CD4-positive, alpha-beta T cell treated with Interleukin-4 for 4 hours (primary cell): ENCODE measurements at places on chromosomes 7 and 10.

DNA sequence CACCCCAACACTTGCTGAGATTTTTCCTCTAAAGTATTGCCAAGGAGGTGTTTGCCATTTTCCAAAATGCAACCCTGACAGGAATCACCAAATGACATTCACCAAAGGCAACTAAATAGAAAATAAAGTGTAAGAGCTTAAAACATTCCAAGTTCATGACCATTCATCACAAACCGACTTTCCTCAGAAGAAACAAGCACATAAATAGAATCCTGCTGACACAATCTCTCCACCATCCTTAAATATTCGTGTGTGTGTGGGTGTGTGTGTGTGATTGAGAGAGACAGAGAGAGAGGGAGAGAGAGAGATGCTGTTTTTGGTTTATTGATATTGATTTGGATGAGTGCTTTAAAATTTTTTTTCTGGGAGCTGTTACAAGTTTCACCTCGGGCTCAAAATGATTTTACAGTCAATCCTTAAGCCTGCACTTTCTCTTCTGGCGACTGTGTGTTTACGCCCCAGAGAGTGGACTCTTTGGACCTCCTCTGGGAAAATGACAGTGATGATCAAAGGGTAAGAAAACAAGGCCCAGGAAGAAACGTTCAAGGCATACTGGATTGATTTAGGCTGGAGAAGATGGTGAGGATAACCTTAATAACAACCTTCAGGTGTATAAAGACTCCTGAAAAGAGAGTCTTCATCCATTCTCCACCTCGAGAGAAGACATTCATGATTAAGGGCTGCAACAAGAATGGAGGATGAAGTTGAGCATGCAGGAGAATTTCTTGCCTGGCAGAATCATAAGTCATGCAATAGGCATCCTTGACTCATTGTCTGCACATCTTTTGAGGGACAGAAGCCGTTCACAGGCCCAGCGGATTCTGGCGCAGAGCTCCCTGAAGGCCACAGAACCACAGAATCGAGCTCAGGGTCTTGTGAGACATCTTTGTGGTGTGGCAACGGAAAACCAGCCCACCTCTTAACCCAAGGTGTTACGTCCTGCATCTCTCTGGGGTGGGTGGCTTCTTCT lies 104.4 kb upstream of the FGFR2 start:
- DNase-seq = no peak

GRCh38 chr10:32941357-32941756 lies 16.7 kb downstream of the ITGB1 start:
- DNase-seq = no peak

DNA sequence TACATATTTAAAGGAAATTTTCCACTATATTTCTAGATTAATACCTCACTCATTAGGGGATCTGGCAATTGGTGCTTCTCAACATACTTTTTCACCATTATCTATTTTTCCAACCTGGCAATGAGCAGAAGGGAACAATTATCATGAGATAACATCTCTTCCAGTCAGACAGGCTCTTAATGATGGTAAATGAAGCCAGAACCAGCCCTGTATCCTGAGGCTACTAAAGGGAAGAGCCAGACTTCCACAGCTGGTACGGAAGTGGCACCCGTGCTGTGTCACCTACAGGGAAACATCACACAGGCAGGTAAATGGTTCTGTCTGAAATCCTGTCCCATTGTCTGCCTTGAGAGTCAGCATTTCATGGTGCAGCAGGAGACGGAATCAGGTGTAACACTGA lies 75.9 kb downstream of the ELMO1 start:
- DNase-seq = no peak

DNA sequence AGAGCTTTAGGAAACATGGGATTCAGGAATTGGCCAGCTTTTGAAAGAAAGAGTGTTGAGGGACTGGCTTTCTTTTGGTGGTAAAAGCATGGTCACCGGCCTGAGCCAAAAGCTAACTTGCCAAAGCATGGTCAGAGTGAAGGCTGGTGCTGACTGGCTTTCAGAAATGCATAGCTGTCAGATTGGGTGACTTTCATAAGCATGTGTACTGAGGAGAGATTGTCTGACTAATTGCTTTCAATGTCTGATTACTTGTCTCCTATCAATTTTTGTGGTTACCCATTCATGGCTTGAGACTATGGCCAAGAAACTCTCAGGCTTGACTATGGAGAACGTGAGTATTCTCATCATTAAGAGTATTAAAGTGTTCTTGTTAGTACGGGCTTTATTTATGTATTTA lies 28.2 kb downstream of the ZNF25 start:
- DNase-seq = no peak

DNA sequence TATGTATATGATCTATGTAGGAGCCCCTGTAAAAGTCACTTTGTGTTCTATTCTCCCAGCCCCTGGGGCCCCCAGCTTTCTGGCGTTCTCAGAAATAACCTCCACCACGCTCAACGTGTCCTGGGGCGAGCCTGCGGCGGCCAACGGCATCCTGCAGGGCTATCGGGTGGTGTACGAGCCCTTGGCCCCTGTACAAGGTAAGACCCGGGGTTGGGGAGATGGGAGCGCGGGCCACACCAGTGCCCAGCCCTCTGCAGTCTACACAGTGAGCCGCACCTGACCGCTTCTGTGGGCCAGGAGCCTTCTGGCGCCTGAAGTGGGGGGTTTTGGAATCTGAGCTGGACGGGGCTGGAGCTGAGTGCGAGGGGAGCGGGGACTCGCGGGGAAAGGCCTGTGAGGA lies 472.1 kb upstream of the FOXK1 start:
- no peak for DNase-seq

DNA sequence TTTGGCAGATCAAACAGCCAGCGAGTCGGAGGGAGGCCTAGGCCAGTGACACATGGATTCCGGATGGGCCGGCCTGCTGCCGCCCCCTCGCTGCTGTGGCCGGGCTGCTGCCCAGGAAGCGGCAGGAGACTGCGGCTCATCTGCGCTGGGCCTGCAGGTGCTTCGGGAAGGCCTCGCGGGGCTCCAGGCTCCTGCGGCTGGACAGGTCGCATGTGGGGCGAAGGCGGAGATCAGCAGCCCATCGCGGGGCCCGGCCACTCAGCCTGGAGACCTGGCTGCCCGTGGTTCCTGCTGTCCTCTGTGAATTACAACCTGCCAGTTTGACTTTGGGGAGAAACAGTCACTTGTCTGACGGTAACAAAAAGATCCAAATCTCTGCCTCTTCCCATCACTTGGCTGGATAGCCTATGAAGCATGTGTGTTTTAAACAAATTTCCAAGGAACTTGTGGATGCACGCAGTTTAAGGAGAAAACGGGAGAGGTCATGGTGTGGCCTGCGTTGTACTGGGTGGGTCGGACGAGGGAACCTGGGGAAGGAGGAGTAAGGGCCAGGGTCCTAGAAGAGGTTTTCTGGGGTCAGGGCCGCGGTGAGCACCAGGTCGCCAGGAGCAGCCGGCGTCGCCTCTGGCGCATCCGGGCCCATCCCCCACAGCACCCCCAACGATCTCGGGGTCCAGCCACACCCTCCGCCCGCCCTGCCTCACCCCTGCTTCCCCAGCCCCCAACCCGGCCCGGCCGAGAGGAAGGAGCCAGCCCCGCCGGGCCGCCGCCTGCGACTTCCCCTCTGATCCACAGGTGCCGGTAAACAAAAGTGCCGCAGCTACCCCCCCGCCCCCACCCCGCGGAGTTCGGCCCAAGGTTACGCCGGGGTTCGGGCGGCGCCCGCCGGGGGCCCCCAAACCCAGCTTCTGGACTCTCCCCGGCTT lies 1.6 kb downstream of the SPOCK2 start:
- peak; percentile 78 for DNase-seq

DNA sequence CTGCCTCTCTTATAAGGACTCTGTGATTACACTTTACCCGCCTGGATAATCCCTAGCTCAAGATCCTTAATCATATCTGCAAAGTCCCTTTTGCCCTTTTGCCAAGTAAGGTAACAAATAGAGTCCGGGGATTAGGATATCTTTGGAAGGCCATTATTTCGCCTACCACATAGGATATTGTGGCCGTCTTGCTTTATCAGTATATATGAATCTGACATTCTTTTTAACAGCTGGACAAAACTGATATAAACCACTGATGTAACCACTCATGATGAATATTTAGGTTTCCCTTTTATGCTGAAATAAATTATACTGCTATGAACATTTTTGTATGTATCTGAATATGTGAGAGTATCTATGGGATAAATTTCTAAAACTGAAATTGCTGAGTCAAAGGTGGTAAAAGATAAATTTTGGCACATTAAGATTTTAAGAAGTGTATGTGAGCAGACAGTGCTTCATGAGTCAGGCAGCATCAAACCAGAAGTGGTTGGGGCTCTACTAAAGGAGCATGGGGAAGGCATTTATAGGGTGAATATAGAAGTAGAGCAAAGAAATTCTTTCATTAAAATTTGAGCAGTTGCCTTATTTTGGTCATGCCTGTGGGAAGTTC lies 44.7 kb downstream of the AVL9 start:
- no peak for DNase-seq

GRCh38 chr10:28681928-28682750 lies 4.8 kb downstream of the BAMBI start:
- no peak for DNase-seq

DNA sequence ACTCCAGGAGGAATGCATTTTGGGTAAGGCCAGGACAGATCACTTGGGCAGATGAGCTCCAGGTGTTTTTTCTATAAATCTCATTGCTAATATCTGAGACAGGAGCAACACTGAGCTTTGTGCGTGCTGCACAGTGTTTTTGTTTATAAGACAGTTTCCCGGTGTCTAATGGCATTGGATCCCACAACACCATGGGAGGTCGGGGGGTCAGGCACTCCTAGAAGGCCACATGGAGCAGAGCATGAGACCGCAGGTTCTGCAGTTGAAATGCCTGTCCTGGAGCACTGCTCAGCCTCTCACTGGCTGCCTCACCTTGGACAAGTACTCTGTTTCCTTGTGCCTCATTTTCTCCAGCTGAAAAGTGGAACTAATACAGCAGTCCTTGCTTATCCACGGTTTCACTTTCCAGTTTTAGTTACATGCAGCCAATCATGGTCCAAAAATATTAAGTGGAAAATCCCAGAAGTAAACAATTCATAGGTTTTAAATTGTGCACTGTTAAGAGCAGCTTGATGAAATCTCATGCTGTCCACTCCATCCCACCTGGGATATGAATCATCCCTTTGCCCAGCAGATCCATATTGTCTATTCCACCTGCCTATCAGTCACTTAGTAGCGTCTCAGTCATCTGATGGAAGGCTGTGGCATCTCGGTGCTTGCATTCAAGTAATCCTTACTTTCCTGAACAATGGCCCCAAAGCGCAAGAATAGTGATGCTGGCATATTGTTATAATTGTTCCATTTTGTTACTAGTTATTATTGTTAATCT lies 35.2 kb downstream of the ATXN7L1 start:
- DNase-seq = no peak

DNA sequence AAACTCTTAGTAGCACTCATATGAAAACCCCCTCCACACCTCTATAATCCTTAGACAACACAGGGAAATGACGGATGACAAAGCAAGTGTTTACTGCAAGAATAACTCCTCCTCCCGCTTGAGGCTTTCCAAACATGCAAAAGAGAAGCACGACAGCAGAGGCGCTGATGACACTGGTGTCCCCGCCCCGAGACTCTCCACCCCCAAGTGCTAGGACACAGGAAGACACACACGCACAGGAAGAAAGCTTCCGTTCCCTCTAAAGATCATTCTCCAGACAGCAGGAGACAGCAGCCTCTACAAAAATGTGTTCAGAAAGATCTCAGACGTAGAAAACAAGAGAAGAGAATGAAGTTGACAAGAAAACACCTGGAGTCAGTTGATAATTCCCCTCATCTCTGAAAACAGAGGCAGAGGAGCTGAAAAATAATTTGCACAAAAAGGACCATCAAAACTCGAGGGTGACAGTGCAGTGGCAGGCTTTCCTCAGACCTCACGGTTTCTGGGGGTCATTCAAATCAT lies 90.2 kb downstream of the DLG5 start:
- DNase-seq = peak; percentile 82

GRCh38 chr10:32347363-32348022 lies 535 bp upstream of the EPC1 start:
- DNase-seq = no peak

DNA sequence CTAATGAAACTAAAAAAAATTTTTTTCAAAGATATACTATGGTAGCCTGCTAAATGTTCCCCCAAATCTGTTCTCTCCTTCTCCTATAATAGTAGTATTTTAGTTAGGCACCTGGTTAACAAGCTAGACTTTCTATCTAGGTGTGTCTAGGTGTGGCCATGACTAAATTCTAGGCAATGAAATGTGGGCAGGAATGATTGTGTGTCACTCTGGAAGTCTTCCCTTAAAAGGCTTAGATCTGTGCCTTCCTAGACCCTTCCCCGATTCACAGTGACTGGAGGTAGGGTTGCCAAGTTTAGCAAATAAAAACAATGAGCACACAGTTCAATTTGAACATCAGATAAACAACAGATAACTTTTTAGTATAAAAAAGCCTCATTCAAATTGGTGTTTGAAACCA lies 8.3 kb upstream of the ARHGAP21 start:
- no peak for DNase-seq

DNA sequence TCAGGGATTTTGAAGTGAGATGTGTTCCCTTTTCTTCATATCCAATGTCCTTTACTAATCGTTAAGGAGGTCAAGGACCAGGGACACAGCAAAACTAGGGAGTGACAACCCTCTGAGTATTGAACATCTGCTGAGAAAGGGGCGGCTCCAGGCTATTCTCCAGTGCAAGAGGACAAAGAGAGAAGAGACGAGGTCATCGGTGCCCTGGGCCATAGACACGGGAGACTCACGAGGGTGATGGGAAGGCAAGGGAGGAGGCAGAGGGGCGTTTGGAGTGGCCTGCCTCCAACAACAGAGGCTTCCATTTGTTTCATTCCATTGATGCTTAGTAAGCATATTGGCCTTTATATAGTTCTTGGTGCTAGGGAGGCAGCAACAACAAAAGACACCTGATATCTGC lies 268.4 kb downstream of the CXCL12 start:
- no peak for DNase-seq

- no peak for DNase-seq
Measured at GRCh38 chr7:133723044-133723443, 404.1 kb upstream of the LRGUK start.
